ENCODE measurements at places on chromosomes 2 and 18. TPM values are rescaled to one million over a fixed set of nuclear protein-coding genes. Genes with fewer than 3 reads are reported as not detected.
A peak's percentile ranks its signal among the peaks of the same experiment; 100 is the strongest.

TXNDC9 gene
- 18.3 TPM for total RNA-seq

KLHL30 gene
- 0.61 TPM for total RNA-seq

COLEC12 gene
- total RNA-seq, result not detected

TWIST2 gene
- total RNA-seq, result not detected

DNA sequence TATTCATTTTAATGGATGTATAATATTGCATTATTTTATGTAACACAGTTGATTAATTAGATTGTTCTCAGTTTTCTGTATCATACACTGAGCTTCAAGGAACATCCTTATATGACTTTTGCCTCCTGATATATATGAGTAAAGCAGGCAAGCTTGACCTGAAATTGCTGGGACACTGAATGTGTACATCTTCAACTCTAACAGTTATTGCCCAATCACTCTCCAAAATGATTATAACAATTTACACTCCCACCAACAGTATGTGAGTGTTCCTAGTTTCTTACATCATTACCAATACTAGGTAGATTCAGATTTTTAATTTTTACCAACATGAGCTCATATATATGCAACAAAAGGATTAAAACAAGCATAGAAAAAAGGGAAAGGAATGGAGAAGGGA lies 379.4 kb downstream of the SETBP1 start:
- H3K4me1 ChIP-seq, result no peaks in the 10 kb centered on the region
- H3K4me3 ChIP-seq, result no peak overlapping the region
- no peaks in the 10 kb centered on the region for H3K36me3 ChIP-seq
- H3K27me3 ChIP-seq, result no peaks in the 10 kb centered on the region
- H3K27ac ChIP-seq, result no peak overlapping the region
- no peak for DNase-seq

DNA sequence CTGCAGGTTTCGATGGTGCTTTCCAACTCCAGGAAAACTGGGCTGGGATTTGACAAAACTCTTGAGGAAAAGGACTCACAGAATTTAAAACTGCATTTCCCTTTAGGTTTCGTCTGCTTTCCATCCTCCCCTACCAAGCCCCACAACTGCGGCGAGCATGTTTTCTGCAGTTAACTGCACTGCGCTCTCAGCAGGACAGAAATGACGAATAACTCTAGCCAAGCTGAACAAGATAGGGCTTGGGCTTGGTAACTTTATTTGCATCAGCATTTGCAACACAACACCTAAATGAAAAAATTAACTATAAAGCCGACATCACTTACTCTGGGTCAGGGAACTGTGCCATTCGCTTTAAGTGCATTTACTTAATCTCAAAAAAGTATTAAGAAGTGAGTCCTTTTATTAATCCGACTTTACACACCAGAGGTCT lies 669 bp upstream of the PIKFYVE start:
- peak overlapping the region; percentile 58 for H3K27ac ChIP-seq
- no peaks in the 10 kb centered on the region for H3K27me3 ChIP-seq
- H3K4me1 ChIP-seq, result peaks cover 10% of the 10 kb centered on the region
- H3K36me3 ChIP-seq, result no peaks in the 10 kb centered on the region

- no peaks in the 10 kb centered on the region for H3K36me3 ChIP-seq
- DNase-seq, result no peak
- H3K27ac ChIP-seq, result no peak overlapping the region
- no peaks in the 10 kb centered on the region for H3K27me3 ChIP-seq
- no peaks in the 10 kb centered on the region for H3K4me1 ChIP-seq
Observed at GRCh38 chr18:25225151-25225550, 126.8 kb downstream of the ZNF521 start.

GRCh38 chr2:172181840-172182239 lies 79.1 kb upstream of the DLX2 start:
- peaks cover 5% of the 10 kb centered on the region for H3K4me1 ChIP-seq
- no peak overlapping the region for H3K27ac ChIP-seq
- H3K27me3 ChIP-seq, result no peaks in the 10 kb centered on the region
- no peak for DNase-seq

DNA sequence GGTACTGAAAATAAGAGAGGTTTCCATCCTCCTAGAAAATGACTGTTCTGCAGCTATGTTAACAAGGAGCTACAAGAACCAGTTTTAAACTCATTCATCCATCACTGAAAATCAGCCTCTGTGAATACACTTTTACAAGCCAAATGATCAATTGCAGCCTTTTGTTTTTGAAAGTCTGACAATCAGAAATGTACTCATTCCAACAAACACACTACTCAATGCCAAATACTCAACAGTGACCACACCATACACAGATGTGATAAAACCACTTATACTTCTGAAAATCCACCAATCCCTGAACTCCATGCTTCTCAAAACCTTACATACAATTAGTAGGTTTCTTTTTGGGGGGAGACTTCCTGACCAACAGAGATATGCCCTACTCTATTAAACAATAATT lies 663.9 kb upstream of the CHAC2 start:
- H3K36me3 ChIP-seq, result no peaks in the 10 kb centered on the region
- no peaks in the 10 kb centered on the region for H3K27me3 ChIP-seq
- no peak for DNase-seq

DNA sequence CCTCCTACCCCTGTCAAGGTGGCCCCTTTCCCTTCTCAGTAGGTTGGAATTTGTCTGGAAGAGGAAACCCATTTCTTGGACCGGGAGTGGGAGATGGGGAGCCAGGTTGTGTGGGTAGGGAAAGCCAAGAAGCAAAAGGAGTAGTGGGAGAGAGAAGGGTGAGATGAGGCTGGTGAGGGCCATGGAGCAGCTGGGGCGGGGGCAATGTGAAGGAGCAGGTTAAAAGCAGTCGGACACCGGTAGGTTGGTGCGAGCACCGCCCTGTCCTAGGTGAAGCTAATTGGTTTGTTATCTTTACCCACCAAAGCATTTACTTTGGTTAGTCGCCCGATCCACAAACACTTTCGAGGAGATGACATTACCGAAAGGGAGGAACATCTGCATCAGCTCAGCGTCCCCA lies 306.8 kb downstream of the CELF4 start:
- DNase-seq, result no peak
- no peak overlapping the region for H3K4me3 ChIP-seq
- no peak overlapping the region for H3K27ac ChIP-seq
- no peaks in the 10 kb centered on the region for H3K4me1 ChIP-seq
- H3K36me3 ChIP-seq, result no peaks in the 10 kb centered on the region

Measured in HCT116 (cell line).